ENCODE measurements at places on chromosomes 6 and 20.
A peak's percentile ranks its signal among the peaks of the same experiment; 100 is the strongest.

DNA sequence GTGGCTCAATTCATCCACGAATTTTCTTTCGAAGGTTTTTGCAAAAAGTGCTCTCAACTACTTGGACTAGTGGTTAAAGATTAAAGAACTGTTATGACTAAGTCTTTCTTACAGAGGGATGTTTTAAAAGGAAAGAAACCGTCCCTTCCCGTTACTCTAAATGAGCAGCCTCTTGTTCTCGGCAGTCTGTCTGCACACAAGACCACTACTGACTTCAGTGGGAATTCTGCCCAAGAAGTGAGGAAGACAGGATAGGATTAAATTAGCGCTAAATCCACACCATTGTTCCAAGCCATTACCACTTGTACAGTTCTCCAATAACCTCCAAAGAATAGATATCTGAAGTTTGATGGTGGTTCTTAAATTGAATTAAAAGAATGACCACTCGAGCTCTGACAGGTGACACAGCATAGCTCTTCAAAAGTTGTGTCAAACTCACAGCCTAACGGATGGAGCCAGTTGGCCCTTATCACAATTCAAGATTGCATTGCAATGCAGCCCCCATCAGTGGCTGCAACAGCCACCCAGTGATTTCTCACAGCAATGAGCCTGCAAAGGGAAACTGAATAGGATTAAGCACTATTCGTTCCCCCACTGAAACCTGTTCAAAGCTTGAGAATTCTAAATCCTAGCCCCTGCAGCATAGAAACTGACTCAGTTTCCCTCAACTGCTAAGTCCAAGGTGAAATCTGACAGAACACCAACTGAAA lies 1.8 kb downstream of the EPB41L2 start:
- no peak for DNase-seq

- DNase-seq = peak; percentile 59
These were observed 1.9 kb upstream of the FUCA2 start for GRCh38 chr6:143513410-143513809.

DNA sequence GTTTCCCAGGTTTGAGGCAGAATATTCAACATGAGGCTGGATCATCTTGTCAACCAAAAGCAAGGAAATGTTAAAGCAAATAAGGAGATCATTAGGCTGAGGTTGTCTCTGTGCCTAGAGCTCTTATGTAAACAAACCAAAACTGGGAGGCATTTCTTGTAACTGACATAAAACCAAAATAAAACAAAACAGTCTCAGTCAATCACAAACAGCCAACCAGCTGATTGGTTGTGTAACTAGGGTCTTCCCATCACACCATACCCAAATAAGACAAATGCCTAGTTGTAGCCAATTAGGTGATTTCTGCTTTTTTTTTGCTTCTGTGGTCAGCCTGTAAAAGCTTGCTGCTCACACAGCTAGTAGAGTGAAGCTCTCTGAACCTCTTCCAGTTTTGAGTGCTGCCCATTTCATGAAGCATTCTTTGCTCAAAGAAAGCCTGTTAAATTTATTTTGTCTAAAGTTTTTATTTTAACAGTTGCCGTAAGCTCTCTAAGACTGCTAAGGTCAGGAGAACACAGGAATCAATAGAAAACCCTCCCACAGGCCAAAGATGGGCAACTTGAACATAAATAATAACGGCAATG lies 8.9 kb upstream of the FITM2 start:
- DNase-seq = no peak

DNA sequence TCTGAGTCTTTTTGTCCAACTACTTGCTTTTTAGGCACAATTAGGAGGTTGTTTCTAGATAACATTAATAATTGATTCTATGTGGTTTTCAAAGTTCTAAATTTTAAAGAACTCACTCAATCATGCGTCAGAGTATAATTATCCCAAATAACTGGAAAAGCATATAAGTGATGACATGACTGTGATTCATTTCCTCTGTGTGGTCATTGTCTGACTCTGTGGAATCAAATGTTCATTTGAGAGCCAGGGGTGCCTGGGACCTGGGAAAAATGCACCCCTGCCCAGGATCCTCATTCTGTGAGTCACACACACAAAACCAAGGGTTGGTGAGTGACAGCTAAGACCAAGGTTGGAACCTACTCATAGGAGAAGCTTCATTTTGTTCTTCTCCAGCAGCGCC lies 127.1 kb upstream of the MLIP start:
- no peak for DNase-seq

DNA sequence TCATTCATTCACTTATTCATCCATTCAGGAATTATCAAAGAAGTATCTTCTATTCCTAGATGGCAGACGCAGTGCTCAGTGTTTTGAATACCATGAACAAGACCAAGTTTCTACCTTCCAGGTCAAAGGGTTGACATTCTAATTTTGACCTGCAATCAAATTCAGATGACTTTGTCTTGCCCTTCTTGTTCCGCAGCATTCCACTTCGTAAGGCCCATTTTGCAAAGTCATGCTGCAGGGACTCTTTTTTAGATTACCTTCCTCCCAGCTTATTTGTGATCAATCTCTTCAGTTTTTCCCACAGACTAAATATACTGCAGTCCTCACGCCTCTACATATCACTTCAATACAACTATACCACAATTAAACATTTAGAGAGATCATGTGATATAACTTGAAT lies 7.1 kb upstream of the TAAR1 start:
- no peak for DNase-seq

- peak; percentile 22 for DNase-seq
These were observed 100.9 kb downstream of the TMEM200A start for GRCh38 chr6:130466748-130467061.

DNA sequence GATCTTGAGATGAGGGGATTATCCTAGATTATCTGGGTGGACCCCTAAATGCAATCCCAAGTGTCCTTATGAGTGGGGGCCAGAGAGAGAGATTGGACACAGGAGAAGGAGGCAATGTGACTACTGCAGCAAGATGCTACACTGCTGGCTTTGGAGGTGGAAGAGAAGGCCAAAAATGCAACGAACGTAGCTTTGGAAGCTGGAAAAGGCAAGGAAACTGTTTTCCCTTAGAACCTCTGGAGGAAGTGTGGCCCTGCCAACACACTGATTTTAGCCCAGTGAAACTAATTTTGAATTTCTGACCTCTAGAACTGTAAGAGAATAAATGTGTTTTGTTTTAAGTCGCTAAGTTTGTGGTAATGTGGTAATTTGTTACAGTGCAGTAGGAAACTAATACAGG lies 15.7 kb downstream of the PPARD start:
- DNase-seq = peak; percentile 24

GRCh38 chr6:11609324-11610071 lies 71.9 kb downstream of the TMEM170B start:
- DNase-seq = no peak

DNA sequence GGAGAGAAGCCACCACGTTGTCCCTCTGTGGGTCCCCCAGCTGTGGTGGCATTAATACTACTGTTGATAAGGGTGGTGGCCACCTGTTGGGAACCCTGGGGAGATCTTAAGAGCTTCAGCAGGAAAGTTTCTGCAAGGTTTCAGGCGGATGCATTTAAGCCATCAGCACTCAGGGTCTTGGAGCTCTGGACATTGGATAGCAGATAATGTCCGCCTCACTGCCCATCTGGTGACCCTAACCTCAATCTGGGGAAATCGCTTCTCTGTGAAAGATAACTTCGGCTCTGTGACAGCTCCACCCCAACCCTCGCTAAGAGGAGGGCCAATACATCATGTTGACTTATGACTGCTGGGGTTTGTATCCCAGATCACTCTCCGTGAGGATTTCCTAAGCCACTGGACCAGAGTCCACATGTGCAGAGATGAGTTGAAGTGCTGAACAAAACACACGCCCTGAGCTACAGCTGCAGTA lies 92.9 kb downstream of the FOXC1 start:
- no peak for DNase-seq

- peak; percentile 60 for DNase-seq
These were observed 936 bp downstream of the ZDHHC14 start for GRCh38 chr6:157381631-157382621.

DNA sequence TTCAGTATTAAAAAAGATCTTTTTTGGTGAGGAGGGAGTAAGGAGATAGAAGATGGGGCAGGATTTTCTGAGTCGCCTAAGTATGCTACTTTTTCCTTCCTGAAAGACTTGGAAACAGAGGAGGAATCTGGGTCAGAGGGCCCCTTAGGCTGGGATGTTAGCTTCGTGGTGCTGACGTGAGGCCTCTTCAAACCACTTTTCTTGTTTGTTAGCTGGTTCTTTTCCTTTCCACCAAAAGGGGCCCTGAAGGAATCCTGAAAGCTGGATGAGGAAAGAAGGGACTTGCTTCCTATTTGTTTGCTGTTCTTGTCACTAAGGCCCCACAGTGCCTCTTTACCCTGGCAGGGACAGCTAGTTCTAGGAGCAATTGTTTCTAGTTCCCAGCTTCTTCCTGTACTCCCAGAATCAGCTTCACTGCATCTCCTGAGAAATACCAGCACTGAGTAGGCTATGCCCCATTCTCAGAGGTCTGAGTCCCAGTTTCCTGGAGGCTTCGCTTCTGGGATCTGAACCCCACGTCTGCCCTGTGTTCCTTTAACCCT lies 2.2 kb upstream of the IL20RA start:
- no peak for DNase-seq

- no peak for DNase-seq
These were observed 85.8 kb downstream of the DLL1 start for GRCh38 chr6:170205126-170205525.

DNA sequence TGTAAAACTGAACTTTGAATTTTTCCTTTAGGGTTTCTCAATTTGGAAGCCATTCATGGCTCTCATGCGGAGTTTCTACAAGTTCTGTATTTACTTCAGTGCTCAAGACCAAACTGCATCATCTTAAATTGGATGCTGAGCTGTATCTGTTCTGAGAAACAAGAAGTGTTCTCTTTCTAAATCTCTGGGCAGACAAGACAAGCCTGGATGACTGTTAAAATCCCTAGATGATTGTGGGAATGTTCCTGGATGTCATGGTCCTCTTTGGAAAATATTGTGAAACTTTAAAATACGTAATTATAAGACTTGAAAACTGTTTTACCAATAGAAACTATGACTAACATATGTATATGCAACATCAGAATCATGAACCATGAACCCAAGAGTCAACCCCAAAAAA lies 6.2 kb upstream of the GCM1 start:
- no peak for DNase-seq

- no peak for DNase-seq
These were observed 276.3 kb downstream of the PAX1 start for GRCh38 chr20:21981597-21982344.

- DNase-seq = peak; percentile 73
These were observed 4.3 kb downstream of the VSX1 start for GRCh38 chr20:25077610-25078169.

DNA sequence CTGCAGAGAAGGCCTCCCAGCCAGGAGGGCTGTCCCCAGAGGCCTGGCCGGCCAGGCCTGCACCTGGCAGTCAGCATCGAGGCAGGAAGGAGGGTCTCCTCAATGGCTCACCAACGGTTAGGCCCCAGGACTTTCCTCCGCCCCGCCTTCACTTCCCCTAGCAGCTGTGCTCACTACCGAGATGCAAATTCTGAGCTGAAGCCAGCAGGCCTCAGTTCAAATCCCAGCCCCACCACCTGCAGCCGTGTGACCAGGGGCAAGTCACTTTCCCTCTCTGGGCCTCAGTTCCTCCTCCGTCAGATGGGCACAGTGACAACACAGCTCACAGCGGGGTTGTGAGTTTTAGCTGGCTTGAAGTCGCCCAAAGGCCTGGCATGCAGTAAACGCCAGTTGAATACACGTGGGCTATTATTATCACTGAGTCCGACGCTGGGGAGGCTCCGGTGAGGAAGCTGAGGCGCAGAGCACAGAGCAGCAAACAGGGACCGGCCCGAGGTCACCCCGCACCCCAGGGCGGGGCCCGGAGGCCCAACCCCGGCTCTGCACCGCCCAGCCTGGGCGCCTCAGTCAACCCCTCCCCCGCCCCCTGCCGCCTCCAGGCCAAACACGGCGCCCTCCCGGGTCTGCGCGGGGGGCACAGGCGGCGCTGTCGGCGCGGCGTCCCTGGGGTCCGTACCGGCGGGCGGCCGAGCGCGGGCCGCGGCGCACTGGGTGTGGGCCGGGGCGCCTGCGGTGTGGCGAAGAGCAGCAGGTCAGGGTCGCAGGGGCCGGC lies 671 bp downstream of the E2F1 start:
- DNase-seq = no peak

DNA sequence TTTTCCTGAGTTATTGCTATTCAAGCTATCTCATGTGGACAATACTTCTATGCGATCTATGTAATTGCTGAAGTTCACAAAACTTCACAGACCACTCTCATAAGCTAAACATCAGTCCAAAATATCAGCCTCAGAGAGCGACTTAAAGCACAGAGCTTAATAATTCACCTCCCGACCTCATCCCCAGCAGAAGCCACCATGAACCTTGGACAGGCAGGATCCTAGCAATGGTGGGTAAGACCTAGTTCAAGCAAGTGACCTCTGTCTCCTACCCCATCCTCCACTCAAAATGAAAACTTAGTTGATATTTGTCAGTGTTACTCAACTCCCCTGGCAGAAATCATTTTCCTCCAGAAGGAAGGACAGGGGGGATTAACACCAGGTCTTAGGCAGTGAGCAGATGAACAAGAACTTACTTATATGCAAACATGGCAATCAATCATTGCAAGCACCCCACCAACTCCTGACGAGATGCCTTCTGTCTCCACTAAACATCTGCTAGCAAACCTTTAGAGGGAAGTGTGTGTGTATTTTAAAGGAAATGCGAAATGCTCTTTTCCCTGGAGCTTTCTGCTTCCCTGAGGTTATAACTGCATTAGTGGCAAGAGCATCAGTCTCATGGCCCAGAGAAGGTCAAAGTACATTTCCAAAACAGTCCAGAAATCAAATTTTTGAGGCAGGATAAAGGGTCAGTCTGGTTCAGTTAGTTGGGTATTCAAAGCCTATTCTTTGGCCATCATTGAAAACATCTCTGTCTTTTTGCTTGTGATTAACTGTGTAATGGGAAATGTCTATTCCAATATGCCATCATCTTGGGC lies 90.0 kb downstream of the SLC22A23 start:
- DNase-seq = peak; percentile 90

DNA sequence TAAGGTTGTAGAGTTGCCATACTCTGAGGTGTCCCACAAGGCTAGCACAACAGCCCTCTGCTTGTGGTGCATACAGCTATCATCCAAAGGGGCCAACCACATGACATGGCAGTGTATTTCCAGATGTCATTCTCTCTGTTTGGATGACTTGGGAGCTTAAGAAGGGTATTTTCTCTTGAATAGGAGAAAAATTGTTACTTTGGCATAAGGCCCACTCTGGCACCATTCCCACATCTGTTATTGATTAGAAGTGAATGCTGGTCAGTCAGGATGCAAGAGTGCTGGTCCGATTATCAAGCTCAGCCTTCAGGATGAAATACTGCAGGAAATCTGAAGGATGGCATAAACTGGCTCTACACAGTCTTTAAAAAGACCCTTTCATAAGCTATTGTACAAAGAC lies 83.6 kb upstream of the C20orf144 start:
- peak; percentile 66 for DNase-seq

- DNase-seq = no peak
These were observed 930 bp upstream of the RRAGD start for GRCh38 chr6:89413006-89413400.

DNA sequence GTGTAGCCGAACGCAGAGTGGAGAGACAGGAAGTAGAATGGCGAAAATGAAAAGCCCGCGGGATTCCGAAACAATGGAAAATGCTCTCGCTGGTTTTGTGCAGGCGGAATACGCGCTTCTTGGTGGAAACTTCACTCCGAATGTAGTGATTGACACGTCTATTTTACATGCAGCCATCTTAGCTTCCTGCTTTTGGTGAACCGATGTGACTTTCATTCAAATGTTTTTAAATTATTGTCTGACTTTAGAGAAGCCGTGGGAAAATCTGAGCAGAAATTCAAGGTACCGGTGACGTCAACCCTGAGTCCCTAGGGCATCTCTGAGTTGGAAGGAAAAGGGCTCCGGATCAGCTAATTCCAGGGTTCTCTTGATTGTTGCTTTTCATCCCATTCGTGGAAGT lies 11.4 kb downstream of the GPX5 start:
- peak; percentile 57 for DNase-seq

Data from NCI-H524 (cell line).